ENCODE measurements at places on chromosomes 1 and 21. TPM values are rescaled to one million over a fixed set of nuclear protein-coding genes. Genes with fewer than 3 reads are reported as not detected.

- H3K4me1 ChIP-seq = no peaks in the 10 kb centered on the region
- H3K27me3 ChIP-seq = no peaks in the 10 kb centered on the region
- H3K36me3 ChIP-seq = no peaks in the 10 kb centered on the region
- DNase-seq = no peak
These were observed 335.6 kb upstream of the VAMP3 start for GRCh38 chr1:7435276-7436055.

DNA sequence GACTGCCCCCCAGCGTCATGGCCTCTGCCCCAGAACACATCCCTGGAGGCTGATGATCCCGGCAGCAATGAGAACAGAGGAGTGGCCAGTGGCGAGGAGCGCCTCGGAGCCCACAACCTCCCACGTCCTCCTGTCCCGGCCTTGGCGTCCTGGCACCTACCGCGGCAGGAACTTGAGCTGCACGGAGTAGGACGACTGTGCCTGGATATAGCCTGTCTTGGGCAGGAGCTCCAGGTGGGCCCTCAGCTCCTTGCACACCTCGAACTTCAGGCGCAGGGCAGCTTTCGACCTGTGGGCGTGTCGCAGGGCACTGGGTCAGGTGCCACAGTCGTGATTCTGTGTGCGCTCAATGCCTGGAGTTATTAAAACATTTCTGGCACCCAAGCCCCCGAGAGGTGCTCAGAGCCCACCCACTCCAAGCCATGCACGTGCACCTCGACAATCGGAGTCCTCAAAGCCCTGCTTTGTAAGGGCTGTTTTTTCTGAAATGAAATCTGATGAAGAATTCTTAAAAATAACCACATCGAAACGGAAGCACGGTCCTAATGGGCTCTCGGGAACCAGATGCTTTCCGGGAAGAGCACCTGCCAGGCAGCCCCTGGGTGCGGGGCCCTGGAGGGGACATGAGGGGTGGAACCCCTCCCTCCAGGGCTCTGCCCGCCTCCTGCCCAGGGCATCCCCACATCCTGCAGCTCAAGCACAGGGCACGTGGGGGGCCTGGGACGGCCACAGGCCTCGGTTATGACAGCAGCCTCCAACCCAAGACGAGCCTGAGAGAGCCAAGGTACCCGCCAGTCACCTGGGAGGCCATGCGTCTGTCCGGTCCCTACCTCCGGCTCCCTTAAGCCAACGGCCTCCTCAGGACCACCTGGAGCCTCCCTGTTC lies 23.0 kb upstream of the TMEM52 start:
- no peaks in the 10 kb centered on the region for H3K4me1 ChIP-seq
- H3K4me3 ChIP-seq = no peak overlapping the region
- DNase-seq = no peak
- H3K27me3 ChIP-seq = peaks cover 27% of the 10 kb centered on the region

Gene CD84
- total RNA-seq = not detected

- peaks cover 12% of the 10 kb centered on the region for H3K4me1 ChIP-seq
- H3K4me3 ChIP-seq = no peak overlapping the region
- no peaks in the 10 kb centered on the region for H3K36me3 ChIP-seq
- H3K27ac ChIP-seq = no peak overlapping the region
These were observed 52.2 kb downstream of the SDC3 start for GRCh38 chr1:30856260-30856790.

DNA sequence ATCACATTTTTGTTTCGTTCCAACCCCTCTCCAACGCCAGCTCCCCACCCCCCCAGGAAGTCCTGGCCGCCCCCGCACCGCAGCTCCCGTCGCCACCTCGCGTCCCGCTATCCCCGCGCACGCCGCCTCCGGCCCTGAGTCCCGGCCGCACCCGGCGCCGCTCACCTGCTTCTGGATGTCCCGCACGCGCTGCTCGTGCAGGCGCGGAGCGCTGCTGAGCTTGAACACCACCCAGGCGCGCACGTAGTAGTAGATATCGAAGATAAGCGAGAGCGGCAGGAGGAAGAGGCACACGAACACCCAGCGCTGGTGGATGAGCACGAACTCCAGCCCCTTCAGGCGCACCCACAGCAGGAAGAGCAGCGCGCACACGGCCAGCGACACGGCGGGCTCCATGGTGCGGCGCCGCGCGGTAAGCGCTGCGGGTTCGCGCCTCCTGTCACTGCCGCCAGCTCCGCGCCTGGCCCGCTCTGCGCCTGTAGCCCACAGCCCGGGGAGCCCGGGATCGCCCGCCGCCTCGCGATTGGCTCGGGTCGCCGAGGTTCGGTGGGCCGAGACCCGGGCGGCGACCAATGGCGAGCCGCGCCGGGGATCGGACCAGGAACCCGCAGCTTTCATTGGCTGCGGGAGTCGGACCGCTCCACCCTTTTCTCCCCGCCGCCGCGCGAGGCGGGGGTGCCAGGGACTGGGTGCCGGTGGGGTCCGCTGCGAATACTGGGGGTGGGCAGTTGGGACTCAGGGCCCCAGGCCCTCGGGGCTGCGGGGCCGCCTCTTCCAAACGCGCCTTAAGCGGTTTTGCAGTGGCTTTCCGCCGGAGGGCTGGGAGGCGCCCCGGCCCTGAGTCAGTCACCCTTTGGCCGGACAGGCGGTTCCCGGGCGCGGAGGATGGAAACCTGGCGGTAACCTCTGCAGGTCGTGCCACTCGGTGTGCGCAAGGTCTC lies at the start of gene DHCR24:
Gene DHCR24, minus strand, starts transcription at position 472 of the 941 bp plus-strand sequence. Its CDS starts 76 bp downstream, at position 396.
- H3K36me3 ChIP-seq = peaks cover 1% of the 10 kb centered on the region
- no peaks in the 10 kb centered on the region for H3K27me3 ChIP-seq
- H3K4me3 ChIP-seq = peak within 1 kb of the TSS; percentile 69
- H3K27ac ChIP-seq = peak within 1 kb of the TSS; percentile 2
- H3K4me1 ChIP-seq = peaks cover 18% of the 10 kb centered on the region

DNA sequence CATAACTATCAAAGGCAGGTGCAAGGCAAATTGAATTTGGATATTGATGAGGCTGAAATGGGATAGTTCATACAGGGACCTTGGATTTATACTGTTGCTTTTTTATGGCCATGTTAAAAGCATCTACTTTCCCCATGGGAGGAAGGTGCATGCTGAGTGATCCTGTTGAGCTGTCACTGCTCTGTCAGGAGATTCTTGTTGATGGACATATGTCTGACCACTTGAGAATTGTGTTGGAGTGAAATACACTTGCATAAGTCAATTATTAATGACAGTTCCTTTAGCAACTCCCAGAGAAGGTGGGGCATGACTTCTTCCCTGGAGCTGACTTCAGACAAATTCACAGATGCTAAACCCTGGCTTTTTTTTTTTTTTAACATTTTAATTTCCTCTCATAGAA lies 58.4 kb upstream of the DYNLT5 start:
- no peaks in the 10 kb centered on the region for H3K27me3 ChIP-seq
- no peak overlapping the region for H3K27ac ChIP-seq

Data from IMR-90 (cell line).